NCI-H1417 (cell line): ENCODE measurements at places on chromosomes 6 and 20.

DNA sequence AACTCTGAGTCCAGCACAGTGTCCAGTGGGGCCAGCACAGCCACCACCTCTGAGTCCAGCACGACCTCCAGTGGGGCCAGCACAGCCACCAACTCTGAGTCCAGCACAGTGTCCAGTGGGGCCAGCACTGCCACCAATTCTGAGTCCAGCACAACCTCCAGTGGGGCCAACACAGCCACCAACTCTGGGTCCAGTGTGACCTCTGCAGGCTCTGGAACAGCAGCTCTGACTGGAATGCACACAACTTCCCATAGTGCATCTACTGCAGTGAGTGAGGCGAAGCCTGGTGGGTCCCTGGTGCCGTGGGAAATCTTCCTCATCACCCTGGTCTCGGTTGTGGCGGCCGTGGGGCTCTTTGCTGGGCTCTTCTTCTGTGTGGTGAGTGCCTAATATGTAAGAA is 3.8 kb downstream of the MUC21 start:
- no peak for DNase-seq

- DNase-seq: no peak
Observed at GRCh38 chr6:101146389-101146788, 247.1 kb upstream of the GRIK2 start.

DNA sequence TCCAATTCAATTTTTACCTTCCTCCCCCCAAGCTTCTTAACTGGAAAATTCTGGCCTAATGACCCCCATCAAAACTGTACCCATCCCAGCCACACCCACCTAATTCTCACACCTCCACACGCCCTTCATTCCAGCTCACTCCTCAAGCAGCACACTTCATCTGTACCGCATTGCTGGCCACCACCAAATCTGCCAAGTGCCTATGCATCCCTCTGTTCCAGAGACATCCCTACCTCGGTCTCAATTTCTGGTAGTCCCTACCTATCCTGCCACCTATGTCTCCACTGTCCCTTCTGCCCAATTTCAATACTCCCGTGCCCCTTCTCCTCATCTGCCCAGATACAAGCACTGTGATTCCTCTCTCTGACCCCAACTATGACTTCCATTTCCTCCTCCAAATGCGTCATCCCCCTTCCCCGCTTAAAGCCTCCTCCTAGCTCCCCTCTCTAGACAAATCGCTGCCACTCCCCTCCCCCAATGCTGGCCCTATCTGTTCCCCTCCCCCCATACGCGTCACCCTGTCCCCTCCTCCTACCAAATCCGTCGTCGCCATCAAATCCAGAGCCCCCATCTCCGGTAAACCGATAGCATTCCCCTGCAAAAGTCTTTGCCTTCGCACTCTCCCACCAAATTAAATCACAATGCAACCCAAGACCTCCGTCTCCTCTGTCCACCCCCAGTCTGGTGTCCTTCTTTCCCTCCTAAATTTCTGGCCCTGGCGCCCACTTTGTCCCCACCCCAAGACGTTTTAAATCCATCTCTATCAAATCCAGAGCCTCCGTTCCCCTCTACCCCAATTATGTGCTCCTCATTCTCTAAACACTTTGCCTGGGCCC is 1.2 kb downstream of the MTCH1 start:
- peak; percentile 37 for DNase-seq

DNA sequence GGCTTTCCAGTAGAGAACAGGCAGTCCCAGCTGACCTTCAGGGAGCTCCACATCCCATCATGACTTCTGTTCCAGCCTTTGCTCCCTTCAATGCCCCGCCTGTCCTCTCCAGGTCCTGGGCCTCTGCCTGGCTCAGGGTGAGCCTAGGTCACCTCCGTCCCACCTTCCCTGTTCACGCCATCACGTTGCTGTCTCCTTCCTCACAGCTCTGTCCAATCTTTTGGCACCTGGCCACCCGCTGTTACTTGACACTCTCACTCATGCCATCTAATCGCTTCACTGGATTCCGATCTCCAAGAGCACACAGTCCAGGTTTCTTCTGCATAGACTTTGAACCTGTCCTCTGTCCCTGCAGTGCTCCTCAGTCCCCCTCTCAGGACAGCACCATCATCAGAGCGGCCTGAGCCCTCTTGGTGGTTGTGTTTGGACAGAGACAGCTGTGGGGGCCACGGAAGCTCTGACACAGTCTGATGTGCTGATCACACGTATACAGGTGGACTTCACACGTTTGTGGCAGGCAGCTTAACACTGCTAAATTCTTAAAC is 34.7 kb upstream of the TIAM2 start:
- no peak for DNase-seq

- no peak for DNase-seq
Observed at GRCh38 chr6:111818539-111819226, 54.6 kb downstream of the FYN start.

DNA sequence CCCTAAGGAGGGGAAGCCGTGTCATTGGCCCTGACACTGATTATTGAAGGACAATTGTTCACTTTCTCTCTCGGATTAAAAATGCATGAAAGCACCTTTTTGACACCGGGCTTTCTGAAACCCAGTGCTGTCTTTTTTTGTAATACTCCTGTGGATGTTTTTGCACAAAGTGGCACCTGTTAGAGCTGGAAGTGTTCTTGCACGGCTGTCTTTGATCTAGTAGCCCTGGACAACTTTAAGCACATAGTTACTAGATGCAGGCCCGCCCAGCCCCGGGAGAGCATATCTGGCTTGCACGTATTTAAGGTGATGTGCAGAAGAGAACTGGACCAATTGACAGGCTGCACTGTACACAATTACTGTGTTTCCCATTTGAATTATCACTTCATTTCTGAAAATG is 72.6 kb downstream of the ARID1B start:
- DNase-seq: no peak

DNA sequence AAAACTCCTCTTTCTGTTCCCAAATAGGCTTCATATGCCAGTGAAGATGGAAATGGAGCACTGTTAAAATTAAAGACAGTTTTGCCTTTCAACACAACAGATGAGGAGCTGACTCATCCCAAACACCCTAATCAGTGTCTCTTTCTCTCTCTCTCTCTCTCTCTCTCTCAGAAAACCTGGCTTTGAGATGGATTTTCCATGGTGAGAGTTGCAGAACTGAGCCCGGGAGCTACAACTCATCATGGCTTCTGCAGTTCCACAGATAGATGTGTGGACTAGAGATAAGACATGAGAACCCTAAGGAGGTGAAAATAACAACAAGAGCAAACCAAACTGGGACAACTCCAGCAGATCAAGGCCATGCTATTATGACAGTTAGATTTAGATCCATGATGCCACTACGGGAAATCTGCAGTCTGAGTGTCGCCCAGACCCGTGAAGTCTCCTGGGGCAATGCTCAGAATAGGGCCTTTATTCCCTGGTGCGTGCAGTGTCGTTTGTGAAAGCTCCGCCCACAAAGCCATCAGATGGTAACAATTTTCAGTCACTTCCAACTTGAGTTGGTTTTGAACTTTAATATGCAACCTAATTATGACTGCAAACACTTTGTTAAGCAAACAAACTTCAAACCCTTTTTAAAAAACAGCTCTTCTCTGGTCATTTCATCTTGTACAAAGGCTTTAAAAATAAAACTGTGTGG is 338.2 kb upstream of the PREP start:
- DNase-seq: no peak

- peak; percentile 32 for DNase-seq
Observed at GRCh38 chr20:14142171-14142570, 146.9 kb downstream of the MACROD2 start.

- DNase-seq: peak; percentile 96
Observed at GRCh38 chr6:42879372-42880239, at the start of gene RPL7L1. TSS of gene RPL7L1 (plus strand) at chr6:42879616. CDS start at chr6:42879911, 295 bp downstream.

GRCh38 chr6:152375197-152375596 is 262.0 kb downstream of the SYNE1 start:
- DNase-seq: no peak

DNA sequence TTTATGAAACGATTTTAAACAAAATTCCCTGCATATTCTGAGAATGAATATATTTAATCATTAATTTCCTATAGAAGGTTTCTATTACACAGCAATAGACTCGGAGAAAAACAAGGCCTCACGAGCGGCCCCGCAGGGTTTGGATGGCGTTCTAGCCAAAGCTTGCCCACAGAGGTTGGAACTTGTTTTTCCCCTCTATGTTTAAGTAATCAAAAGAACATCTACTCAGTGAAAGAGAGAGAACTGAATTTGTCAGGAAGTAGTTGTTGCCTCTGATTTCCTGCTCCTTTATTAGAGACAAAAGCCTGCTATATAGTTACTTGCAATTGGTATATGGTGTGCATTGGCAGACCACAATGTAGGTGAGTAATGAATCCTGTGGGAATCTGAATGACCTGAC is 82.1 kb upstream of the HEY2 start:
- DNase-seq: no peak

- DNase-seq: no peak
Observed at GRCh38 chr6:165662749-165663376, at the start of gene PDE10A. TSS of gene PDE10A (minus strand) at chr6:165663241. CDS start at chr6:165662811, 430 bp downstream.

GRCh38 chr6:14656649-14657048 is 539.1 kb downstream of the CD83 start:
- DNase-seq: no peak

GRCh38 chr6:41209547-41210320 is 8.8 kb upstream of the TREML2 start:
- no peak for DNase-seq

GRCh38 chr20:23287354-23288190 is 63.0 kb upstream of the NXT1 start:
- DNase-seq: no peak

GRCh38 chr6:106761160-106761559 is 131.8 kb downstream of the QRSL1 start:
- DNase-seq: no peak

- DNase-seq: no peak
Observed at GRCh38 chr6:5567890-5568289, 306.6 kb downstream of the FARS2 start.

DNA sequence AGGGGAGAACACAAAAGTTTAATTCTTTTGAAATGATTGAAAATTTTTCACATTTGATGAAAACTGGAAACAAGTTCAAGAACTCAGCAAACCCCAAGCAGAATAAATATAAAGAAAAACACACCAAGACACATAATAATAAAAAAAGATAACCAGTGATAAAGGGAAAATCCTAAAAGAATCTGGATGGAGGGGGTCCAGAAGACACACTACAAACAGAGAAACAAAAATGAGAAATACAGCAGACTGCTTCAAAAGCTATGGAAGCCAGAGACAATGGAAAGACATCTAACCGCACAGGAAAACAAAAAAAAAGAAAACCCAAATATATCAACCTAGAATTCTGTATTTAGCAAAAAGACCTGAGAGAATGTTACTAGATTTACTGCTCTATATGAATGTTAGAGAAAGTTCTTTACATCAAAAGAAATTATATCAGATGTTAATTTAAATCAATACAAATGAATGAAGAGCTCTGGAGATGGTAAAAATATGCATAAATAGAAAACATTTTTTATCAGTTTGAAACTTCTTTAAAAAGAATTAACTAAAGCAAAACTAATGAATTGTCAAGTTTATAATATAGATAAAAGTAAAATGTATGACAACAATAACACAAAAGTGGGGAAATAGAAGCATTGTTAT is 310.7 kb upstream of the PREP start:
- no peak for DNase-seq

DNA sequence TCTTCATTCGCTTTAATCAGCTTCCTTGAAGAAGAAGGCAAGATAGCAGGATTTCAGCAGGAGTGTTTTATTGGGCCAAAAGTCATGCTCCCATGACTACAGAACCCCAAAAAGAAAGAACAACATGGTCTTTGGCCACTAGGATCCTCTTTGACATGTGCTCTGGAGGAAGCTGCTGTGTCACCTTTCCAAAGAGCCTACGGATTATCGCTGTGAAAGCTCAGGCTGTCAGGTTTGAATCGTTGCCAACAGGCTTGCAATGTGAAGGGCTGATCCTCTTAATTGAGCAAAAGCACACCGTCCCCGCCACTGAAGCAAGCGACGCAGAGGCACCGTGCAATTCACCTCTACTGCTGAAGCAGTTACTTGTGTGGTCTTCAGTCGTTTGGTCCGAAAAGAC is 29.0 kb downstream of the MYLIP start:
- DNase-seq: peak; percentile 61

- DNase-seq: peak; percentile 8
Observed at GRCh38 chr6:132161283-132161682, 210.1 kb upstream of the CCN2 start.

- no peak for DNase-seq
Observed at GRCh38 chr6:143884216-143884900, 20.1 kb downstream of the ZC2HC1B start.

- DNase-seq: no peak
Observed at GRCh38 chr20:57030611-57031600, 235.5 kb downstream of the BMP7 start.

DNA sequence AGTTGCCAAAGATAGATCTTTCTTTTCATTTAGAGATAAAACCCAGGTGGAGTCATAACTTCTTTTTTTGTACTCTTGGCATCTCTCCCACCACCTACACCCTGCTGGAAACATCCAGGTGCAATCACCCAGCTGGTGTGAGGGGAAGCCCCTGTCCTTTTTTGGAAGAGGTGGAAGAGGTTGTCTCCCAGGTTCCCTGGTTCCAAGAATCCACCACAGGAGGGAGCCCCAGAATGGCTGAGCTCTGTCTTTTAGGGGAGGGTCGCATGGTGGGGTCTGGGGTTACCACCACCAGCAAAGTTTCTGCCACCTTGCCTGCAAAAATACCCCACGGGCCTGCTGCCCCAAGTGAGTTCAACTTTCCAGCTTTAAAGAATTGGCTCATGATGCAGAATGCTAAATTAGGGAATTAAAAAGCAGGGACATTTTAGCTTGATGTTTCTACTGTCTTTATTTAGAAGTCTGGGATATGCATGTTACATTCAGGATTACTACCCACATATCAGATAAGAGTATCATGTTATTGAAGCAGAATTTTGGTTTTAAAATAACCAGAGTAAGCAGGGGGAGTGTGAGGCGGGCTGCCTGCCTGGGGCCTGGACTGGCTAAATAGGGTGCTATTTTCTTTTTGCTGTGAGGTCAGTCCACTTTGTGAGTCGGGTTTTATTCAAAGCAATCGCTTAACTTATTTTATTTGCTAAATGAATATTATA is 11.0 kb downstream of the SMOC2 start:
- DNase-seq: no peak

DNA sequence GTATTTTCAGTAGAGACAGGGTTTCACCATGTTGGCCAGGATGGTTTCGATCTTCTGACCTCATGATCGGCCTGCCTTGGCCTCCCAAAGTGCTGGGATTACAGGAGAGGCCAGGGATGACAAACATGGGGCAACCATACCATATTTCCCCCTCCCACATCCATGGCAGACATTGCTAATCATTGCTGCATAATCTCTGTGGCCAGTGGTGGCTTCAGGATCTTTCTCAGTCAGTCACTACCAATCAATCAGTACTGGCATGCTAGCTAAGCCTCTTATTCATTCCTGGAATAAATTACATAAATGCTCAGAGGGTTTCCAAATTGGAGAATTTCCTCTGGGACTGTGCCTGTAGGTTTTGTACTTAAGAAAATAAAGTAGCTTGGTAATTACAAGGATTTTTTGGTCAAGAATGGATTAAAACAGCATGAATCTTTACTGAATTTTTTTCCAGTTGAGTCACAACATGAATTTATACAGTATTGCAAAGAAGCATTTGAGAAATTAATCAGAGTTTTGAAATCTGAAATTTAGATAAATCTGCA is 138.1 kb downstream of the FNDC1 start:
- no peak for DNase-seq
